Esophagus muscularis mucosa (tissue), 4 donors: ENCODE measurements at places on chromosomes 5 and 9. TPM values are rescaled to one million over a fixed set of nuclear protein-coding genes. Genes with fewer than 3 reads are reported as not detected.

GRCh38 chr9:130741024-130741305 lies 47.4 kb downstream of the EXOSC2 start:
- DNase-seq = no peak

- no peak for DNase-seq
Observed at GRCh38 chr5:1516615-1517601, 6.9 kb downstream of the LPCAT1 start.

DNA sequence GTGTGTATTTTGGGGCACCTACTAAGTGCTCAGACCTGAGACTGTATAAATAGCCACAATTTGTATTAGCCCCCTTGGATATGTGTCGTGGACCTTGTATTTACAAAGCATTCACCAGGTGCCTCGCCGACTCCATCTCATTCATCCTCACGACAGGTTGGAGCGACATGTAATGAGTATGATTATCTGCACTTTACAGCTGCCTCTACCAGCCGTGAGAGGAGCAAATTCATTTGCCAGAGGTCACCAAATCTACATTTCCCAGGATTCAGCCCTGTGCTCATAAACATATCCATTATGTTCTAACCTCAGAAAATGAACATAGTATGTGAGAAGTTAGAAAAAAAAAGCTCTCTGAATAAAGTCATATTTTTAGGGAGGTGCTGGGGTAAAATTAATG lies 167.4 kb downstream of the ZDHHC21 start:
- no peak for DNase-seq

DNA sequence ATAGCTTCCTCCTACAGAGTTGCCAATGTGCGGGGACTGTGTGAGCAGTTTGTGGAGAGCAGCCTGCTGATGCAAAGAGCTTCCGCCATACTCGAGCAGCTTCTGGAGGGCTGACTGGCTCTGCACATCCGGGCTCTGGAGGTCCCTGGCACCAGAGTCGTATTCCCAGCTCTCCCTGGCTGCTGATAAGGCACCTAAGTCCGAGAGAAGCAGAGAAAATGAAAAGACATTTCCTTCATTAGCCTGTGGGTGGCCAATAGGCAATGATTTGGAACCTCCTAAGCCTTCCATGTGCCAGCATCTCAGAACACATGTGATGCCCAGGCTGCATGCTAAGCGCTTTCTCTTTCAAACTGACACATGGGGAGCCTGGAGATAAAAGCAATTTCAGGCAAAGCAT lies 94.3 kb downstream of the TSSK1B start:
- DNase-seq = no peak

GRCh38 chr5:127702926-127703561 lies at the start of gene CCDC192:
CCDC192 (plus strand) TSS chr5:127703391; CDS start chr5:127703446, 55 bp downstream.
- DNase-seq = no peak

DNA sequence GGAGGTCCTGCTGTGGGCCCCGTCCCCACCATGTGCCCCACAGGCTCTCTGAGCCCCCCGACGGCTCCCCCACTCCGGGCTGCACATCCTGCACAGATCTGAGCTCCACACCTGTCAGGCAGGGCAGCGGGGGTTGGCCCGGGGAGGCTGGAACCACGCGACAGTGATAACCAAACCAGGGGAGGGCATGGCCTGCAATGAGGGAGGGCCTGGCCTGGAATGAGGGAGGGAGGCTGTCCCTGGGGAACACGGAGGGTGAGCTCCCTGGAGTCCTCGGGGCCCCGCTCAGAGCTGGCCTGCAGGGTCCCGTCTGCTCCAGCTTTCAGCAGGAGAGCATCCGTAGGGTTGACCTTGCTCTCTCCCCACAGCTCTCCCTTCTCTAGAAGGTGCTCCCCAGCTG lies 30.5 kb downstream of the SLC9A3 start:
- DNase-seq = no peak

GRCh38 chr5:112630246-112631009 lies 107.3 kb upstream of the APC start:
- no peak for DNase-seq

DNA sequence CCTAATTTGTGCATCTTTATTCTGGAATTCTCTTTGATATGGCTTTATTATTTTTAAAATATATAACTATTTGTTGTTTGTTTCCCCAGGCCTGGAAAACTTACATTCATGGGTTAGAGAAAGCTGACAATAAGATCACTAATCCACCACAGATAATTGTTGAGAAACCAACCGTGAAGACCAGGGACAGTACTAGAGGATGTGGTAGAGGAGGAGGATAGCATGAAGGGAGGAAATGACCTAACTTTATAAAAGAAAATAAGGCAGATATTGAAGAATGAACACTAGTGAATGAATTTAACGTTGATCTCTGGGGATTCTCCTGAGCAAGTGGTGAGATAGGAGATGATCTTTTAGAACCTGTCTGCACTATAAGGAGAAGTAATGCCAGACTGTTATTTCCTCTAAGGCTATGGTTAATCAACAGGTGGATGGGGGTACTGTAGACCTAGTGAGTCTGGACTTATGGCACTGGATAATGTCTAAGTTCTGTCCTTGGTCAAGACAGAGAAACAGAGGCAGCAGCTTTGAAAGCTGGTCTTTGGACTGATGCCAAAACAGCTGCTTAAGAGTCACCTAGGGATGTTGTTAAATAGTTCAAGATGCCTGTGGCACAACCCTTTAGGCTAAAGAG lies 52.4 kb downstream of the NREP start:
- DNase-seq = no peak

Gene ADAMTS13
- total RNA-seq = 1.3 TPM

Gene SLC28A3
- total RNA-seq = under 0.01 TPM

DNA sequence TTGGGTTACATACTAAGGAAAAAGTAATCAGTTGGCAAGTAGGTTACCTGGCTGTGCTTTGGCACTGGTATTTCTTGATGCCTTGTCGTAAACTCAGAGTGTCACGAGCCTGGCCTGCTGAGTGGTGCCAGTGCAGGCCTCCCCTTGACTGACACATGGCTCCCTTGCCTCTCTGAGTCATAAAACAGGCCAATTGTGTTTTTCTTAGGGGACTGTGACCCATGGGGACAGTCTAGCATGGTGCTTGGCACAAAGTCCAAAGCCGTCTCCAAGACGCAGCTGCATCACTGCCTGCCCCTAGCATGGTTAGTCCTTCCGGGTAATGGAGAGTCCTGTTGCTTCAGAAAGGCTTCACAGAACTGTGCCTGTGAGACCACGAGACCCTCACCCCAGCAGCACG lies 132.5 kb downstream of the MVB12B start:
- DNase-seq = no peak

- no peak for DNase-seq
Observed at GRCh38 chr5:68891718-68892117, 202.1 kb upstream of the SLC30A5 start.

DNA sequence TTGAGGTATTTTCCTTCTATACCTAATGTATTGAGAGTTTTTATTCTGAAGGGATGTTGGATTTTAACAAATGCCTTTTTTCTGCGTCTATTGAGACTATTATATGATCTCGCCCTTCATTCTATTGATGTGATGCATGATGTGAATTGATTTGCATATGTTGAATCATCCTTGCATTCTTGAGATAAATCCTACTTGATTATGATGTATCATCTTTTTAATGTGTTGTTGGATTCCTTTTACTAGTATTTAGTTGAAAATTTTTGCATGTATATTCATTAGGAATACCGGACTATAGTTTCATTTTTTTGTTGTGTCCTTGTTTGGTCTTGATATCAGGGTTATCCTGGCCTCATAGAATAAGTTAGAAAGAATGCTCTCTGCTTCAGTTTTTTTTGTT lies 169.7 kb downstream of the NPR3 start:
- no peak for DNase-seq

DNA sequence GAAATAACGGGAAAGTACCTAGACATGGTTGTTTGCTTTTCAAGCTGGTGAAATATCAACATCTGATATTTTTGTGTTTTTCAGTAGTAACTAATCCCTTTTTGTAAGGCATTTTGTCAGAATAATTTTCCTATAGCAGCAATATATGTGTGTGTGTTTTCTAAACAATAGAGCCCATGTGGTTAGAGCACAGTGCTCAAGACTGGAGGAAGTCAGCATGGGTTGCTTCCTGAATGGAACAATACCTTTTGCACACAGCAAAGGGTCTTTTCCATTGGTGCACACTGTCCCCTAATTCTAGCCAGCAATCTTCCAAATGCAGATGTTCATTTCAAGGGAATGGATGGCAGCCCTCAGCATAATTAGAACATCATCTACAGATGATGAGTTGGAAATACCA lies 270.1 kb downstream of the AOPEP start:
- no peak for DNase-seq

Gene UQCRQ
- total RNA-seq = 113 TPM

DNA sequence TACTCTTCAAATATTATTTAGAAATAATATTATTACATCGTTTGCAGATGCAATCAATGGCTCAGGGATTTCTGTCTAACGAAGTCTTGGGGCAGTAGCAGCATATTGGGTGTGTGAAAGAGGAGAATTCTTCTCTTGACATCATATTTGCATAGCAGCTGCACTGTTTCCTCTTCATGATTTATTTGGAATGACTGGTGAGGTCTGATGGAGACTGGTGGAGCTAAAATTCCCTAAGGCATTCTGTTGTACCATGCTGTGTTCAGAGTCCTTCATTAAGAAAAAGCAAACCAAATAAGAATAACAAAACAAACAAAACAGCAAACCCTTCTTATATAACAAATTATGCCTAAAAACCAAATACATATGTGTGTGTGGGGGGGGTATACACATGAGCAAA lies 177.6 kb downstream of the DIRAS2 start:
- no peak for DNase-seq

DNA sequence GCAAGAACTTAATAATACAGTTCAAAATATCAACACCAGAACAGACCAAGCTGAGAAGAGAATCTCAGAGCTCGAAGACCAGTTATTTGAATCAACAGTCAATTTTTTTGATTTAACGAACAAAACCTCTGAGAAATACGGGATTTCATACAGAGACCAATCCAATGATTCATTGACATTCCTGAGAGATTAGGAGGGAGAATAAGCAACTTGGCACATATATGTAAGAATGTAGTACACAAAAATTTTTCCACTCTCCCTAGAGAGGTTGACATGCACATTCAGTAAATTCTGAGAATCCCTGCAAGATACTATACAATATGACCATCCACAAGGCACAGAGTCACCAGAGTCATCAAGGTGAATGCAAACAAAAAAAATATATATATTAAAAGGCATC lies 1577.3 kb upstream of the C9orf72 start:
- no peak for DNase-seq

DNA sequence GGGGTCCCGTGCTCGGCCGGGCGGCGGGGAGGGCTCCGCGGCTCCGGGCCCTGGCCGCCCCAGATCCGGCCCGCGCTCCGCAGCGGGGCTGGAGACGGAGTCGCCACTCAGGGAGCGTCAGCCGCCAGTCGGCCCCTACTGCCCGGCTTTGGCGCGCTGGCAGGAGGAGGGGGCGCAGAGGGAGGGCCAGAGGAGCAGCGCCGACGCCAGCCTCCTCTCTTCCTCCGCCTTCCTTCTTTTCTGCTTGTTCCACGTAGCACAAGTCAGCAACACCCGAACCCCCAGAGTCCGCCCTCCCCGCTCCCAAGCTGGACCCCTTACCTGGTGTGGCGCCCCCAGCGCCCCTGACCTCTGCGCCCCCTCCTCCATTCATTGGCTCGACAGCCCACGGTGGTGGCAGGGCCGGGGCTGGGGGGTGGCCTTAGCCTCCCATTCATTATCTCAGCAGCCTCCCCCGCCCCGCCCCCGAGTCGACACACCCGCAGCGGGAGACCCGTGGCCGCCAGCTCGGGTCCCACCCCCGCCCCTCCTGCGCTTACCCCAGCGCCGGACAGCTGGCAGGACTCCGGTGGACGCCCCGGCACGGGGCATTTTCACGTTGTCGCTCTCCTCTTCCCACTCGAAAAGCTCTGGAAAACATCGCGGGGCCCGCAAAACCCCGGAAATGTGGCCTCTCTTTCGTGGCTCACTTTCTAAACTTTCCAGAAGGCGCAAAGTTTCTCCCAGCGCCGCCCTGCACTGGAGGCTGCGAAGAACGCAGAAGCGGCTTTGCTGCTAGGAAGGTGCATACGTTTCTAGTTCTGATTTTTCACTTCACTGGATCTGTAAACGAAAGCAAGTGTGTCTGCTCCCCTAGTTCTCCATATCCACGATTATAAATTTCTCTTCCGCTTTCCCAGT lies at the start of gene LPAR1:
TSS of gene LPAR1 (minus strand) at position 140 of the 900 bp plus-strand sequence. CDS start 66,353 bp downstream, outside the sequence.
- no peak for DNase-seq

DNA sequence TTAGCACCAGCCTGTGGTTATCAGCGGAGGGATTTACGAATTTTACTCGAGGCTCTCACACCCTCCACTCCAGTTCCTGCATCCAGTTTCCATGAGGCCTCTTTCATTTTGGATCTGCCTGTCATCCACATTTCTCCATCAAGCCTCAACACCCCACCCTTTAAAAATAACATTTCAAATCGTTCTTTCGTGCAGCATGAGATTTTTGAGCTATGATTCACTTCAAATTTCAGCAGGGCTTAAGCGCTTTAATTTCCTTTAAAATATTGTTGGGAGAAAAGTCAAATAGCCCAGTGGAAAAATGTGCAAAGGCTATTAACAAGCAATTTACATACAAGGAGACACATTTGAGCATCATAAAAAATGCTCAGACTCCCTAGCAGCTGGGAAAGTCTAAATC lies 103.2 kb downstream of the MSX2 start:
- DNase-seq = no peak

GRCh38 chr9:128657796-128658195 lies 1.1 kb upstream of the DYNC2I2 start:
- DNase-seq = no peak

GRCh38 chr9:117555964-117556629 lies 141.2 kb upstream of the ASTN2 start:
- DNase-seq = no peak

DNA sequence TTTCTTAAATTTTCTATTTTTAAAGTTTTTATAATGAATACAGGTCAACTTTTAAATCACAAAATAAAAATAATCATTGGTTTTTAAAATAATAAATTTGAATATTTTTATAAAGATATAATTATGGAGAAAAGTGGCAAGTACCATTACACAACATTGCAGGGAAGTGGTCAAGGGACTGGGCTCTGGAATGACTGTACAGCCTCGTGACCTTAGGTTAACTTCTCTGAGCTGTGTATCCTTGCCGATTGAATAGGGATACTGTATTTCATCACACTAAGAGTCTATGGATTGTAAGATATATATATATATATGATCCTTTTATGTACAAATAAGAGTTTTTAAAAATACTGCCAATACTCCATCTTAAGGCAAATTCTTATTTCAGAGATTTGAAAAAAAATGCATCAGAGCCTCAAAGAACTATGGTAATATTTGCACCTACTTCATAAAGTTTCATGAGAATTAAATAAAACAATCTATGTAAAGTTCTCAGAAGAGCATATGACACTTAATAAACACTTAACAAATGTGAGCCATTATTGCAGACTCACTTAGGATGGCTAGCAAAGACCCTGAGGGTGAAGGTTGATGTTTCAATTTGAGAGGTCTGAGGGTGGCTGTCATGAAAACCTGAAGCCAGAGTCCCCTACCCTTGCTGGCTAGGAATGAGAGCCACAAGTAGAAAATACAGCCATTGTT lies 136.5 kb downstream of the CCDC192 start:
- no peak for DNase-seq

DNA sequence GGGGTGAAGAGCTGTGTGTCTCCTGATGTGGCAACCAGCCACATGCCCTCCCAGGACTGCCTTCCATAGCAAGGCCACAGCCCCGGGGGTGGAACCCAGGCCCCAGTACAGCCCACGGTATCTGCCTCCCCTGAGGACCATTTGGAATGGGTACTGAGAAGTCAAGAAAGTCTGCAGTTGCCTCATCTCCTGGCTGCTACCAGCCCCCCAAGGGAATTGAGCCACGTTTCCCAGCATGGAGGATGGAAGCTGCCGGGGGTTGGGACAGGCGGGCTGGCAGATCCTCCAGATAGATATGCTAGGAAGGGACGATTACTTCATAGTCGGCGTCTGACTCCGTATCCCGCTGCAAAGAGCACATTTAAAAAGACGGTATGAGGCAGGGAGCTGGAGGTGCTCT lies 5.5 kb upstream of the DMRT2 start:
- peak; percentile 83 for DNase-seq

Gene IL7R
- 4.0 TPM for total RNA-seq
